Bronchial epithelial cell (primary cell): ENCODE measurements at places on chromosomes 4 and X.

DNA sequence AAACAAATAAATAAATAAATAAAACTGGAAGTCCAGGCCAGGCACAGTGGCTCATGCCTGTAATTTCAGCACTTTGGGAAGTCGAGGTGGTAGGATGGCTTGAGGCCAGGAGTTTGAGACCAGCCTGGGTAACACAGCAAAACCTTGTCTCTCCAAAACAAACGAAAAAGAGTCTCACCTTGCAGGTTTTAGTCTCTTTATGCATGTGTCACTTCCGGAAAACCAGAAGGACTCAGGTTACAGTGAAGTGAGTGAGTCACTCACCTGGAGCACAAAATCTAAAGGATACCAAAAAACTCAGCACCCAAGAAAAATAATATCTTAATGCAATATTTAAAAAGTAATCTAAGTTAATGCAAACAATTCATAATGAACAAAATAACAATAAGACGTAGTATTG lies 20.1 kb upstream of the SLC34A2 start:
- peak; percentile 88 for DNase-seq

DNA sequence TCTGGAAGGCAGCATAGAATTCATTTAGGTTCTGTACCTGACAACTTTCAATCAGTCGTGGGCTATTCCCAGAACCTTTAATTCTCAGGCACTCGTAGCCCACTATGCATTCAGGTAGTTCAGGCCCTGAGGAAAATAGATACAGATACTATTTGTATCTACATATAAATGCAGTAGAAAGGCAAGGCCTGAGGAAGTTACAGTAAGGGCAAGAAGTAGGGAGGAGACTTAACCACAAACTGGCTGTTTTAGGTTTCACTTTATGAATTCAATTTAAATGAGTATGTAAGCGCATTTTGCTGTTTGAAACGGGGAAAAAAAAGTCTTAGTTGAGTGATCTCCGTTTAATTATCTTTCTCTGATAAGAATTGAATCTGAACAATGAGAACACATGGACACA lies 529.4 kb upstream of the ATOH1 start:
- DNase-seq, result no peak

- DNase-seq, result peak; percentile 7
Observed at GRCh38 chr4:80423553-80424224, 88.2 kb downstream of the CFAP299 start.

GRCh38 chr4:185339941-185340340 lies 55.8 kb downstream of the LRP2BP start:
- no peak for DNase-seq
